Aorta (tissue), 5 donors: ENCODE measurements at places on chromosomes 11 and 22. TPM values are rescaled to one million over a fixed set of nuclear protein-coding genes. Genes with fewer than 3 reads are reported as not detected.

Gene SNAP29
- total RNA-seq = 25.5 TPM

Gene RIMBP3B
- not detected for total RNA-seq

Gene P2RX6
- 0.26 TPM for total RNA-seq

Gene FAM111B
- 0.65 TPM for total RNA-seq

Gene BET1L
- 50.3 TPM for total RNA-seq

Gene CFAP300
- total RNA-seq = 5.4 TPM

Gene EXT2
- 69.4 TPM for total RNA-seq

Gene KCNJ11
- 1.3 TPM for total RNA-seq

Gene DRD2
- total RNA-seq = 0.48 TPM

DNA sequence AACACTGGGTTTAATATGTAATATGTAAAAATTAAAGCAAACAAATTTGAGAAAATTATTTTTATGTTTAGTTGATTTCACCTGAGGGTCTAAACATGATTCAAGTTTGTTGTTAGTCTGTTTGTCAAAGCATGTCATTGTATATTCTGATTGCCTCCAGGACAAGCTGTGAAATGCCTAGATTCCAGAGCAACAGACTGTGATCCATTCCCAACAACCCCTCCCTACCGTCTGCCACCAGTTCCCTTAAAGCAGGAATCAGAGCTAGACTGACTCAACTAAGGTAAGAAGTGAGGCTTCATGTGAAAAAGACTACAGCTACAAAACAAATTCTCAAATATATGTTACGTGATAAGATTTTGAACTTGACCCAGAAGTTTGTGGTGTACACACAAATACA, 304.2 kb downstream of the RAB38 start:
- DNase-seq = no peak

GRCh38 chr11:13644997-13645687, 23.3 kb upstream of the FAR1 start:
- no peak for DNase-seq

DNA sequence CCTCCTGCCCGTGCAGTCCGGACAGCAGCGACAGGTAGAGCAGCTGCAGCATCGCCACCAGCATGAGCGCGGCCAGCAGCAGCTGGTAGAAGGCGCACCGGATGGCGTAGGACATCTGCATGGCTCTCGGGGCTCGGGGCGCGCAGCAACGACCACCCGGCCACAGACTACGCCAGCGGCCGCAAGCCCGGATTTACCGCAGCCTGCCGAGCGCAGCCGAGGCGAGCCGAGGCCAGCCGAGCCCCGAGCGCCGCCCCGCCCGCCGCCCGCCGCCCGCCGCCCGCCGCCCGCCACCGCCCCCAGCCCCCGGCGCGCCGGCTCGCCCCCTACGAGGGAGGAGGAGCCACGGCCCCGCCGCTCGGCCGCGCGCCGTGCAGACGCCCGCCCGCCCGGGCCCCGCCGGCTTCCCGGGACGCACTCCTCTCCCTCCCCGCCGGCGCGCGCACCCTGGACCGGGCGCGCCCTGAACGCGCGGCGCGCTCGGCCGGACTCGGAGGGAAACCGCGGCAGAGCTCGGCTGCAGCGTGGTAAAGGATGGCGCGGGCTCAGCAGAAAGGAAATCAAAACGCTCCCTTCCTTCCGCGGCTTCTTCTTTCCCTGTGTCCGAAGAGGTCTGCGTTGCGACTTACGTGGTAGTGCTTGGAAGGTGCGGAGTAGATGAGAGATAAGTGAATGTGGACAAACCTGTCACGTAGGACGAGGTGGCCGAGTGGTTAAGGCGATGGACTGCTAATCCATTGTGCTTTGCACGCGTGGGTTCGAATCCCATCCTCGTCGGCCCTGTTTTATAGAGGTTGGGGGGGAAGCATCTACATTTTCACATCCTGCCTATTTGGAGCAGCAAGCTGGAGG, at the start of gene B4GAT1:
Gene B4GAT1, minus strand, starts transcription at position 205 of the 852 bp plus-strand sequence. Its CDS starts 84 bp downstream, at position 121.
- peak; percentile 88 for DNase-seq

GRCh38 chr11:66915866-66916265, 42.3 kb downstream of the PC start:
- no peak for DNase-seq

GRCh38 chr22:50176850-50177536, 6.5 kb downstream of the PANX2 start:
- DNase-seq = no peak

GRCh38 chr11:10026514-10026913, 267.5 kb downstream of the SBF2 start:
- DNase-seq = no peak

- no peak for DNase-seq
Measured at GRCh38 chr22:38110008-38110862, at the start of gene BAIAP2L2. Gene BAIAP2L2, minus strand, starts transcription at chr22:38110684. Its CDS starts 159 bp downstream, at chr22:38110525.

DNA sequence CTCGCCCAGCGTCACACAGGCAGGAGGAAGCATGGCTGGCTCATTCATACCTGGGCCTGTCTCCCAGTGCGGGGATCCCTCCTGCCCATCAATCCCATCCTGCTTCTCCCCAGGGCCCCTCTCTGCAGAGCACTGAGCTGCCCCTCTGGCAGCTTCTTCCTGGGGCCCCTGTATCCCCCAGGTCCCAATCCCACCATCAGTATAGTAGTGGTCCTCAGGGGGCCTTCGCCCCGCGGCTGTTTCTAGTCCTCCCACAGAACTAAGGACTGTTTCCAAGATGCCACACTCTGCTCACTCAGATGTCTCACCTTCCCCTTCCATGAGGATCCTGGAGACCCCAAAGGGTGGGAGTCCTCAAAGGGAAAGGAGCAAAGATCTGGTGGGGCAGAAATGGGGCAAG, 97.6 kb downstream of the PDE2A start:
- DNase-seq = no peak
